ENCODE measurements at places on chromosomes 7 and 10.

DNA sequence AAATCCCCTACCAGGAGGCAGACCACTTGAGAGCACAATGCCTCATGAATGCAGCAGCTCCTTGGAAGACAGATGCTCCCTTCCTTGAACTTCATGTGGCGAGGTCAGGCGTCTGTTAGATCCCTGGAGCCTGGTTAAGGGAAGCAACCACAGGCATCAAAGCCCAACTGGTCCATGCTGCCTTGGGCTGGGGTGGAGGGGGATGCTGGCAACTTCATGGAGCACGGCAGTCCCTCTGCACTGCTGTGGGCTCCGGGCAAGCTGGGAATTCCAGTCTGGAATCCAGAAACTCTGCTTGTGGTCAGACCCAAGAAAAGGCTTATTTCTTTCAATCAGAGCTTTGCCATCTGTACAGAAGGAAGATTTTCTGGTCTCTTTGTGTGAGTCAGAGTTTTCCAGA is 130.4 kb downstream of the PFKFB3 start:
- no peak for ATAC-seq

GRCh38 chr7:149748076-149748874 is 25.1 kb downstream of the ZNF467 start:
- ATAC-seq: no peak

- no peak for ATAC-seq
Observed at GRCh38 chr7:118615681-118616080, 391.2 kb downstream of the ANKRD7 start.

DNA sequence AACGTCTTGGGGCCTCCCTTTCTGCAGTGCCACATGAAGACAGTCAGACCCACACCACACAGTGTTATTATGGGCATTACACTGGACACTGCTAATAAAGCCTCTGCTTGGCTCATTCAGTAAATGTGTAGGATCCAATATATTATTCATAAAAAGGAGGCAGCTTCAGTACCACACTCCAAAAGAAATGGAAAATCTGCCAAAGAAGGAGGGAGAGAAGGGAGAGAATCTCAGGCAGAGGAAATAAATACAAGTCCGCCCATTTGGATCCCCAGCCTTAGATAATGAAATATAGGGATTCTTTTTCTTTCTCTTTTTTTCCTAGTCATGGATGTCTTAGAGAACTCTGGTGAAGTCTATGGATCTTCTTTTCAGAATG is 162.2 kb downstream of the ELMO1 start:
- no peak for ATAC-seq

DNA sequence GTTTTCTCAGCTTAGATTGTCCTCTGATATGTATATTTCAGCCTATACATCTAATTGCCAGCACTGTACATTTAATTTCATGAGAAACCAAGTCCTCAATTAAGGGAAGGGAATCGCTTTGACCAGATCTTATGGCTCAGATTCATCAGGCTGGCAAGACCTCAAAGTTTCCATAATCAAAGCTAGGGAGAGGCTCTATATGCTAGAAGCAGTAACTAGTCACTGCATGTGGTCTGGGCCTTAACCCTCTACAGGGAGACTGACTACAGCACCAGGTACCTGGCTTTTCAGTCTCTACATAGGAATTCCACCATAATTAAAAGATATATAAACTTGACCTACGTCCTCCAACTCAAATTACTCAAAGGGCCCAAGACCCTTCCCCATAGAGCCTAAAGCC is 97.4 kb upstream of the JAZF1 start:
- ATAC-seq: no peak

DNA sequence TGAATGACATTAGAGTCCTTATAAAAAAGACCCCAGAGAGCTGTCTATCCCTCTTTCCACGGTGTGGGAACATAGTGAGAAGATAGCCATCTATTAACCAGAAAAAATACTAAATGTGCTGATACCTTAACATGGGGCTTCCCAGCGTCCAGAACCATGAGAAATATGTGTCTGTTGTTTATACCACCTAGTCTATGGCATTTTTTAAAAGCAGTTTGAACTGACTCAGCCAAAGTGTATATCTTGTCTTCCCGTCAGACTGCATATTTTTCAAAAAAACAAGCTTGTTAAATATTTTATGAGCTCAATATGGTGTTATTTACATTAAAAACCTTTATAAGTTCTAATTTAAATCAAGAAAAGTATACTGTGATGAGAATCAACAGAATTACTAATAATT is 255.3 kb downstream of the HGF start:
- no peak for ATAC-seq

DNA sequence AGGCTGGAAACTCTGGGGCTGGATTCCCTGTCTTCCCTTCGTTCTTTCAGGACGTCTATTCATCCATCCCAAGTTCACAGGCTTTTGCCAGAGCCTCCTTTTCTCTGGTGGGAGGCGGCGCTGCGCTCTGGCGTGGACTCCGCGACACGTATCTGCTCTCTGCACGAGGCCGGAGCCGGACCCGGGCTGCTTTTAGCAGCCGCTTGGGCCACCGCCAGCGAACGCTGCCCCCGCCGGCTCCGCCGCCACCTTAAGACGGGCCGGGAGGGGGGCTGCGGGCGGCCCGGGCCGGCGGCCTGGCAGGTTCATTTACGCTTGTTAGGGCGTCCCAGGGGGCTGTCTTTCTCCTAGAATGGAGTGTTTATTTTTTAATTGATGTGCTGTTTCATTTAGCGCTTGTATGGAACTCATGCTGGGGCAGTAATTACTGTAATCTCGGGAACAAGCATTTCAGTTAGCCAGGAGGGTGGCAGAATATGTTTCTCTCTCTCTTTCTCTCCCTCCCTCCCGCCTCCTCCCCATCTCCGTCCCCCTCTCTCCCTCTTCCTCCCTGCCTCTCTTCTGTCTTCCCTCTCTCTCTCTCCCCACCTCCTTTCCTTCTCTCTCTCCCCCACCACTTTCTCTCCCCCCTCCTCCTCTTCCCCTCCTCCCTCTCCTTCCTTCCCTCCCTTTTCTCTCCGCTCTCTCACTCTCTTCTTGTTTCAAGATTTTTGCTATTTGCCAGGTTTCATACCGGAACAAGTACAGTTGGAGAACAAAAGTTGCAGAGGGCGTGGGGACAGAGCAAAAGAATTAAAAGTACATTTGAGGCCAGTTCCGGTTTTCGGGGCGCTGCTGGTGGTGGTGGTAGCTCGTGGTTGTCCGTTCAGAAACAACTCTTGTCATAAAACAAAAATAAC is 1.3 kb upstream of the FZD8 start:
- peak; percentile 1 for ATAC-seq

GRCh38 chr7:31253532-31253931 is 87.0 kb downstream of the NEUROD6 start:
- no peak for ATAC-seq

DNA sequence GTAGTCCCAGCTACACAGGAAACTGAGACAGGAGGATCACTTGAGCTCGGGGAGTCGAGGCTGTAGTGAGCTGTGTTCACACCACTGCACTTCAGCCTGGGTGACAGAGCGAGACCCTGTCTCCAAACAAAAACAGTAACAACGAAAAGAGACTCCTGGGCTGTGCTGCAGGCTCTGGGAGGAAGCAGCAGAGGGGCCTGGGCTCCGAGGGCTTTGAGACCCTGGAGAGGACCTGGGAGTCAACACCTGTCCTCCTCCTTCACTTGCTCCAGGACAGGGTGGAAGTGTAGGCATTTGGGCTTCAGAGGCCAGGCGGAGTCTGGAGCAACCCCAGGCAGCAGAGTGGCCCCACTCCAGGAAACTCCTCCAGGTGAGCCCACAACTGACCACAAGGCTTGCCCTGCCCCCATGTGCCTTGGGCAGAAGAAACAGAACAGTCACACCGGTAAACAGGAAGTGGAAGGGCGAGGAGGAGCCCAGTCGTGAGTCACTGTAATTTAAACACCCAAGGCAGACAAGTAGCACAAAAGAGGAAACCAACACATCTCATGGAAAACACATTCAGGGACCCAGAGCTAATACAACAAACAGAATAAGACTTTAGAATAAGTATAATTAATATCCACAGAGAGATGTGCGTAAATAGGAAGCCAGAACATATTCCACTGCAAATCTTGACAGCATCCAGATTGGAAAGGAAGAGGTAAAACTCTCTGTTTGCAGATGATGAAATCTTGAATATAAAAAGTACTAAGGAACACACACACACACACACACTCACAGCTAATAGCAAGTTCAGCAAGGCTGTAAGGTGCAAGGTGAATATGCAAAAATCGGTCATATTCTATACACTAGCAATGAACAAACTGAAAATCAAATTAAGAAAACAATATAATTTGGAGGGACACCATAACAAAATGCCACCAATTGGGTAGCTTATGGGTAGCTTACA is 20.5 kb upstream of the RASGEF1A start:
- ATAC-seq: peak; percentile 79

GRCh38 chr10:69851306-69851705 is 49.6 kb downstream of the COL13A1 start:
- ATAC-seq: peak; percentile 29

DNA sequence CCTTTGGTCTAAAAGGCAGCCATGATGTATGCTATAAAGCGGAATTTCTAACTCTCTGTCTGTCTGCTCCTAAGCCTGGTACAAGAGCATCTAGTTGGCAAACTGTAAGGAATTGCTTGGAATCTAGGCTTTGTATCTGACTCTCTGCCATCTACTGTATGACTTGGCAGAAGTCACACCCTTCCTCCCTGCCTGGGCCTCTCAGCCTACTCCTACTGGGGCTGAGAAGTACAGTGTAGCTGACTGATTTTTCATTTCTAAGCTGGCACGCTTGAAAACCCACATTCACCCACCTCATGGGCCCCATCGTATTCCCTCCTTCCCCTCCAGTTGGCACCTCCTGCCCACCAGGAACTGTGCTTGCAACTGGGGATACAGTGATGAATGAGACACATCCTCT is 435.2 kb downstream of the PLXNA4 start:
- no peak for ATAC-seq

- ATAC-seq: no peak
Observed at GRCh38 chr7:121420976-121421375, 24.9 kb upstream of the FAM3C start.

- ATAC-seq: no peak
Observed at GRCh38 chr10:4850397-4850796, 24.4 kb downstream of the AKR1E2 start.

DNA sequence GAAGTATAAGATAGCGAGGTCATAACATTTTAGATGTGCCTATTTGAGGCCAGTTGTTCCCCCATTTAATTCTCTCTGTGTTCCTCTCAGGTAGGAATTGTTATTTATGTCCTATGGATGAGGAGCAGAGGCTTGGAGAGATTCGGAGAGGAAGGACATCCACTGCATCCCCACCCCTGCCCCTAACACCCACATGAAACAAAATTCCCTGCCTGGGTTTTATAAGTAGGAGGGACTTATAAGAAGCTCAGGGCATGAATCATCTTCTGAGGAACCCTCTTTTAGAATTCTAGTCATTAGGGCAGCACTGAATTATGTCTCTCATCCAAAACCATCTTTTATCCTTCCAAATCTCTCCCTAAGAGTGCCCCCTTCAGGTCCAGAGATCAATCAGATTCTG is 5.0 kb downstream of the CHAT start:
- no peak for ATAC-seq

DNA sequence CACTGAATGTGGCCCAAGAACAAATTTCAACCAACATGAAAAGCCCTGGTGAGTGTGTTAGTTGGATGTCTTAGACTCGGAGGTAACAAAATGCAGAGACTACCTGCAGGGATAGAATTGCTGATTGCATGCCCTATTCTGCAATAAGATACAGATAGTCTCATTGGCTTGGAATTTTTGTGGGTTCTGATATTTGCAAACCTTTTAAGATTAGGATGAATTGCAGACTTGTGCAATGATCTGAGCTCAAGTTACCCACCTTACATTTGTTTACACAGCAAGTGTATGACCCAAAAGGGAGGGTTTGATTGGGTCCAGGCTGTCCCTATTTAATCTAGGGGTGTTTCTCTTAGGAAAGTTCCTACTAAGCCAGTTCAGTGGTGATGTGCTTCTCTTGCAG is 45.4 kb downstream of the GPR37 start:
- no peak for ATAC-seq

GRCh38 chr7:127751490-127752448 is 99.8 kb downstream of the SND1 start:
- no peak for ATAC-seq

DNA sequence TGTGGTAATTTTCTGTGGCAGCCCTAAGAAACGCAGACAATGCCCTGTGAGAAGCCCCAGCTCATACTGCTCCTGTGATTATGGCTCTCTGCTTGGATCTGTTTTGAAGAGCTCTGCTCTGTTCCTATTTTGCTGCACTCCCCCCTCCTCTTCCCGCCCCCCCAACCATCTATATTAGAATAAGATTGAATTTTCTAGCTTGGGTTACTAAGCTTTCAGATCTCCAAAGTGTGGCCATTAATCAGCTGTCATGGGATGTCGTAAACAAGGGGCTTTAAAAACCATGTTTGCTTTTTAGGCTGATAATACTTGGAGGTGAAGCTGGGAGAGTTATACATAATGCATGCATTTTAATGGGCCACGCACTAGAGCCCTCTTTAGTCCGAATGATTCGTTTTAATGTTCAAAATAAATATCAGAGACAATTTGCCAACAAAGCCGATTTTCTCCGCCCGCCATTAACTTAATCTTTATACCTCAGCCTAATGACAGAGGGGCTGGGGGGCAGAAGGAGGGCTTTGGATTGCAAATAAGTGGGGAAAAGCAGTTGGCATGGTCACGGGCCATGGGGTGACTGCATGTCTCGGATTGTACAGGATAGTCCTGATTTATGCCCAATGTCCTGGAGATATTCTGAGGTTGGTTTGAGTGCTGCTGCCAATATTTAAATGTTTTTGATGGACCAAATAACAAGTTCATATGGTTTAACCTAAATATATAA is 165.5 kb downstream of the RPS24 start:
- peak; percentile 58 for ATAC-seq

DNA sequence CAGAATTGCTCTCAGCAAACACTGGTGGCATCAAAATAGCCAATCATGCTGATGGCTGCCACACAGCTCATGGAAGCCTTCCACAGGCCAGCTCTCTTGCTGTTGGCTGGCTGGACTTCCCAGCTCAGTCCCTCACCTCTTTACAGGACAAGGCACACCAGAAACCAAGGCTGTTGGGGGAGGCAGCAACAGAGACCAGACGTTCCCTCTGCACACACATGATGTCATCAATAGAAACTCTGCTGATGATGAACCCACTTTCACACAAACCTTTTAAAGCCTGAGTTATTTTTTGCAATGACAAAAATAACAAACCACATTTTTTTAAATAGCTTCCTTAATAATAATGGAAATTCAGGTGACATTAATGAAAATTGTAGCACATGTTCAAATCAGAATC is 300.9 kb upstream of the C7orf33 start:
- peak; percentile 87 for ATAC-seq

- ATAC-seq: no peak
Observed at GRCh38 chr7:51070151-51070550, 246.5 kb downstream of the COBL start.
